Renal cortex interstitium (tissue), 15 donors: ENCODE measurements at places on chromosomes 3 and 15.

DNA sequence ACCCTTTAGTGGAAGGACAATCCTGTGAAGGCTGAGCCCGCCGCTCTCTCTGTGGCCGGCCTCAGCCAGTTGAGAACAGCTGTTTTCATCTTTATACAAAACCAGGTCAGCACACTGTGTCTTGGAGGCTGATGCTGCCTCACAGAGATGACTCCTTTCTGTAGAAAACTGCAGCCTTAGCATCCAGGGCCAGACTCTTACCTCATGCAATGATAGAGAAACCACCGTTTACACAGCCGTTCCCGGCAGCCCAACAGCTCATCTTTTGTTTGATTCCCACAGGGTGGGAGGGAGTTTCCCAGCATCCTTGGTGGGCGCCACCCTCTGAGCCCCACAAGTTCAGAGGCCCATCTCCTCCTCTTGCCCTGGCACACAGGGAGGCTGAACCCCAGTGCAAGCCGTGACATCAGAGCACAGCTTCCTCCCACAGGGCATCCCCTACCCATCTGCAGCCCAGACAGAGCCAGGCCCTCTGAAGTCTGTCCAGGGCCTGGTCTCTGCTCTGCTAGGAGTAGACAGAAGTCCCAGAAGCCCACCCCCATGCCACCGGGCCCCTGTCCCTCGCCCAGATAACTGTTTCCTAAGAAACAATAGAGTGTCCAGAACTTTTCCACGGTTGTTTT is 105.0 kb downstream of the LRRK1 start:
- DNase-seq: no peak

GRCh38 chr3:52524752-52525679 is 8.6 kb downstream of the NT5DC2 start:
- no peak for DNase-seq

DNA sequence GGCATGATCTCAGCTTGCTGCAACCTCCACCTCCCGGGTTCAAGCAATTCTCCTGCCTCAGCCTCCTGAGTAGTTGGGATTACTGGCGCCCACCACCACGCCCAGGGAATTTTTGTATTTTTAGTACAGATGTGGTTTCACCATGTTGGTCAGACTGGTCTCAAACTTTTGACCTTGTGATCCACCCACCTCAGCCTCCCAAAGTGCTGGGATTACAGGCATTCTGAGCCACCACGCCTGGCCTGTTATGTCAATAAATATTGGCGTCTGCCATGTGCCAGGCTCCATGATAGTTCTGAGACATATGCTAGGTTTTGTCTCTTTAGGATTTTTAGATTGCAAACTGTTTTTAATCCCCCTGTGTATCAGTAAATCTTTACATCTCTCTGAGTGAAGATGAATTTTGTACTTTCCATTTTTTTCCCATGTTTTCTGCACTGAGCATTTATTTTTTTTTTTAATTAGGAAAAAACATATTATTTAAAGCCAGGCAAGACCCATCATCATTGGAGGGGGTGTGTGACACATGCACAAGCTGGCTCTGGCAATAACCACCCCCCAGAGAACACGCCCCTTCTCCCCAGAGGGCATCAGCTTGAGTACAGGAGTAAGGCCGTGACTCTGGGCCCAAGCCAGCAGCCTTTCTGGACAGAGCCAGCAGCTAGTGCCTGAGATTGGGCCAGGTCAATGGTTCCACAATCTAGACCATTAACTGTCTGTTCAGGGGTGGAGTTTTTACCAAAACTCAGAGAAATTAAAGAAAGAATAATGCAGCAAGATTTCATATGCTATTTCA is 51.0 kb upstream of the ATP1B3 start:
- no peak for DNase-seq

DNA sequence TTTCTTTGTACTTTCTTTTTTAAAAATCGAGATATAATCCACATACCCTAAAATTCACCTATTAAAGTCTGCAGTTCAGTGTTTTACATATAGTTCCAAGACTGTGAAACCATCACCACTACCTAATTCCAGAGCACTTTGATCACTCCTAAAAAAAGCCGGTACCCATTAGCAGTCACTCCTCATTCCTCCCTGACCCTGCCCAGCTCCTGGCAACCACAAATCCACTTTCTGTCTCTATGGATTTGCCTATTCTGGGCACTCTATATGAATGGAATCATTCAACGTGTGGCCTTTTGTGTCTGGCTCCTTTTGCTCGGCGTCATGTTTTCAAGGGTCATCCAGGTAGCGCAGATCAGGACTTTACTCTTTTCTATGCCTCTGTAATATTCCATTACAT is 17.3 kb downstream of the TRPM1 start:
- DNase-seq: no peak

DNA sequence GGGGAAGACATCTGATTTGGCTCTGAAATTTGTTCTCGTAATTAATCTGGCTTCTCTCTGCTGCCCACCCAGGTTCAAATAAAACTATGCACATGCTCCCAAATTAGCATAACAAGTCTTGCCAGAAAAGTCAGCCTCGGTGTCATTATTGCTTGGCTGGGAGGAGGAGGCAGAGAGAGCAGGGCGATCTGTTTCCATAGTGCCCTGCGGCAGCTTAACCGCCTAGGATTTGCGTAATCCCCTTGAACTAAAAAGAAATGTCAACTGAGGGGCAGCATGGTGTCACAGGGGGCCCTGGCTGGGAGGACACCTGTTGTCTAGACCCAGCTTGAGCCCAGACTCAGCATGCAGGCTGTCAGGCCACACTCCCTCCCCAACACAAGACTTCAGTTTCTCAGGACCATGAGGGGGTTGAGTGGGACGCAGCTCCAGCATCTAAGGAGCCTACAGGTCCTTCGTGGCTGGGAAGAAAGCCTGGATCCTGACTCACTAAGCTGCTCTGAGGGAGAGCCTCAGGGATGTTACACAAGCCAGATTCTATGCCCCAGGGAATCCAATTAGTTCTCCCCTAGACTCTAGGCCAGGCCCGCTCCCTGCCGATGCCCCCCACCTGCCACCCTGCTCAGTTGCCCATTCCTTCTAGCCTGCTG is 17.3 kb downstream of the MRPS11 start:
- DNase-seq: peak; percentile 59

DNA sequence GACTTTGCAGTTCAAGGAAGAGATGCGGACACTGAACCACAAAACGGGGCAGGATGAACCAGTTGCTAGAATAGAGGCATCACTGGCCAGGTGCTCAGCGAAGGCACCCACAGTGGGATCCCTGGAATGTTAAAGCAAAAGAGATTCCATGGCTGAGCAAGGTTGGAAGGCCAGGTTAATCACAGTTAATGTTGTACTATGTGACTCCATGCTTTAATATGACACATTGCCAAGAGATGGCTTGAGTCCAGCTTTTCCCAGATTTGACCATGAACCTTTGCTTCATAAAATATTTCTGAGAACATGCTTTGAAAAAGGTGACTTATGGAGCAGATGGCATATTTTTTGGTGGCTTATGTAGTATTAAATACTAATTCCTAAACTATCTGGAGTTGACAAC is 76.2 kb upstream of the CMTM7 start:
- DNase-seq: no peak

DNA sequence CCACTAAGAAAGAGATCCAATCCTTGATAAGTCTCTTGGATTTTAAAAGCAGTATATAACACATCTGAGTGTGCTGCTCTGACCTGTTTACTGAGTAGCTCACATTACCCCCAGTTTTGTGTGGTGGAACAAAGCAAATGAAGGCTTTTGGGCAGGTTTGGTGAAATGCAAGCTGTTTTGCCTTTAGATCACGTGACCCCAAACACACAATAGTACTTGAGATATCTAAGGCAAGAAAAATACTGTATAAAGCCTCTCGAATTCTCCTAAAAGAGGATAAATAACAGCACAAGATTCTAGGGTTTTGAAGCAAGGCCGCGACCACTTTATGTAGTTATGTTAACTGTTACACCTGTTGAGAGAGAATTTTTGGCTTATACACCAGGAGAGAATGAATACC is 49.3 kb upstream of the TRIM42 start:
- no peak for DNase-seq

GRCh38 chr15:47363653-47364052 is 353.7 kb upstream of the SEMA6D start:
- DNase-seq: no peak

GRCh38 chr15:51313074-51313393 is 25.4 kb downstream of the CYP19A1 start:
- no peak for DNase-seq

GRCh38 chr3:45145681-45146614 is at the start of gene CDCP1:
Gene CDCP1 (minus strand): TSS chr3:45146378. CDS start chr3:45146287, 91 bp downstream.
- no peak for DNase-seq

GRCh38 chr3:158105119-158105709 is 1.0 kb downstream of the SHOX2 start:
- no peak for DNase-seq

DNA sequence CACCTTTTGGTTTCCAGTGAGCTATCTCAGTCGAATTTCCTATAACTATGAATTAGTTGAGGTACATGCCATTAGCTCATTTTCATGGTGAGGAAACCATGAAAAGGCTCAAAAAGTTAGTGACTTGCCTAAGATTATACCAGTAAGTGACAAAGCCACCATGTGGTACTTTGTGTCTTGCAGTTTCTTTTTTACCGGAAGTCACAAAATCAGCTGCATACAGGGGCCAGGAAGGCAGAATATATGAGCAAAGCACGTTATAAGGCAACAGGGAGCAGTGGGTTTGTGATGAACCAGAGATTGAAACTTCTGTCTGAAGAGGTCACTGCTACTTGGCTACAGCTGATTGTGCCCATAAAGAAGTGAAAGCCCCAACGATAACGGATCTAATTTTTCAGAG is 50.3 kb downstream of the CMTM8 start:
- no peak for DNase-seq

GRCh38 chr3:11642431-11643191 is 1.1 kb downstream of the VGLL4 start:
- DNase-seq: peak; percentile 69

DNA sequence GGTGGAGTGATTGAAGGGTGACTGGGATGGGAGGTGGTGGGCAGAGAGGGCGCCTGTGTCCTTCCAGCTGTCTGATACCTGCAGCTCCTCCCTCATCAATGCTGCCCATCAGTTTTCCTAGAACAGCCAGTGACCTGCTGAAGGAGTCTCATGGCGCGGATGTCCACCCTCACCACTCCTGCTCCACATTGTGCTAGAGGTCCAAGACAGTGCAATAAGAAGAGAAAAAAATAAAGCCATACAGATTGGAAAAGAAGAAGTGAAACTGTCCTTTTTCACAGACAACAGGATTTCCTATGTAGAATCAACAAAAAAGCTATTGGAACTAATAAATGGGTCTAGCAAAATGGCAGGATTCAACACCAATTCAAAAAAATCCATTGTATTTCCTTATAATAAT is 7.4 kb downstream of the ZDHHC19 start:
- DNase-seq: no peak

GRCh38 chr15:77507143-77507897 is 86.6 kb downstream of the HMG20A start:
- no peak for DNase-seq

- no peak for DNase-seq
These were observed 322.1 kb downstream of the MEX3B start for GRCh38 chr15:81723701-81724100.

GRCh38 chr3:163919154-163919553 is 1159.1 kb downstream of the SI start:
- no peak for DNase-seq

GRCh38 chr3:72137865-72138861 is 353.2 kb upstream of the PROK2 start:
- no peak for DNase-seq

DNA sequence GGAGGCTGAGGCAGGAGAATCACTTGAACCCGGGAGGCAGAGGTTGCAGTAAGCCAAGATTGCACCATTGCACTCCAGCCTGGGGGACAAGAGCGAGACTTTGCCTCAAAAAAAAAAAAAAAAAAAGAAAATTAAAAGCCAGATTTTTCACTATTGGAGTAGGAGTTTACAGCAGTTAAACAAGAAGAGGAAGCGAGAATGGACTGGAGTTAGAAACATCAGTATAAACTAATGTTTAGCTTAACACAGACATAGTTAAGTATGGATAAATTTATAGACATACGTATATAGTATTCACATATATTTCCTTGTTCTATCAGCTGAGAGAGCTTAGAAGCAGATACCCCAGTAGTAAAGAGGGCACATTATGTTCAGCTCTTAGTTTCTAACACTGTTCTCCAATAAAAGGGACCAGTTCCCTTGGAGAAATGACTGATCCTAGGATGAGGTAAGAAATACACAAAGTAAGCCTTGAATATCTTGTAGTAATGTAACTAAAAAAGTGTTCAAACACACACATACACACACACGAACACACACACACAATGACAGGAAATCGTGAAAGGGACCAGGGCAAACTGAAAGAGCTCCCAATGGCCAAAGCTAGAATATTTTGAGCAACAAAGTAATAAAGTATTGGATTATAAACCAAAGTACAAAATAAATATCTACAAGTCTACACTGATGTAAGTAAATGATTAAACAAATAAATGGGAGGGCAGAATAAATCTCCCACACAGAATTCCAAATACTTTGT is 25.1 kb downstream of the PIK3CB start:
- DNase-seq: no peak

DNA sequence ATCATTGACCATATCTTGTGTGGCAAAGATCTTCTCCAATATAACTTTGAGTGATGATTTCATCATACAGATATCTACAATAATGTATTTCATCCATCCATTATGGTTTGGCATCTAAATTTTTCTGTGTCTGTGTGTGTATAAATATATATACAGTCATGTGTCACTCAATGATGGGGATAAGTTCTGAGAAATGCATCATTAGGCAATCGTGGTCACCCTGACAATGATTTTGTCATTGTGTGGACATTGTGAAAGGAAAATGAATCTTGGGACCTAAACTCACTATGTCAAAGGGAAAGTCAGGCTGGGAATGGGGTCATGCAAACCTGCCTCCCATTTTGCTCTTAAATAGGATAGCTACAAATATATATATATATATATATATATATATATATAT is 12.4 kb downstream of the CFAP161 start:
- DNase-seq: no peak

DNA sequence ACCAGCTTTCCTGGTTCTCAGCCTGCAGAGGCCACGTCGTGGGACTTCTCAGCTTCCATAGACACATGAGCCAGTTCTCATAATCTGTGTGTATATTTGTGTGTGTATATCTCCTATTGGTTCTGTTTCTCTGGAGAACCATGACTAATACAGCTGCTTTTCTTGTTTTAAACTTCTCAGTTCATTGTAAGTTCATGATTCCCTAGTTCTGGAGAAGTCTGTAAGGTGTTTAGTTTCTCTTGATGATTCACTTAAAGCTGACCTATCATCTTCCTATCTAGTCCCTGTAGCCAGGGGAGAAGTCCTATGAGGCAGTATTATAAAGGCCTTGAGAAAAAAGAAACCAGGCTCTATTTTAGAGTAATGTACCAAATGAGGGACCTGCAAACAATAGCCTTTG is 147.7 kb downstream of the RYR3 start:
- DNase-seq: no peak

GRCh38 chr3:37124435-37124834 is 49.9 kb downstream of the LRRFIP2 start:
- DNase-seq: no peak

- no peak for DNase-seq
These were observed 153.4 kb downstream of the ERC2 start for GRCh38 chr3:56314842-56315241.

DNA sequence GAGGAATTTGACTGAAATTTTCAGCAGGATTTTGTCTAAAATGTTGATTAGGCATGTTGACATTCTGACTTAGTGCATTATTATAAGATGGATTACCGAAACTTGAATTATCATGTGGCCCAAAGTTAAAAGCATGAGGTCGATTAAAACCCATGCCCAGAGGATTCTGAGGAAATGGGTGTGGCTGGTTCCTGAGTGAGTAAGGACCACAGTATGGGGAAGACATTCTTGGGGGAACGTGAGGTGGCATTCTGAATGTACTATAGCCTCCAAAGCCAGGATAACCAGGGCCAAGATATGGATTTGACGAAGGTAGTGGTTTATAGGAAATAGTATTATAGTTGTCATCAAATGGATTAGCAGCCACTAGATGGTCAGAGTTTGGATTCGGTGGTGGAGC is 38.7 kb upstream of the DNAAF4 start:
- no peak for DNase-seq
